ENCODE measurements at places on chromosomes 4 and X.
A peak's percentile ranks its signal among the peaks of the same experiment; 100 is the strongest.

DNA sequence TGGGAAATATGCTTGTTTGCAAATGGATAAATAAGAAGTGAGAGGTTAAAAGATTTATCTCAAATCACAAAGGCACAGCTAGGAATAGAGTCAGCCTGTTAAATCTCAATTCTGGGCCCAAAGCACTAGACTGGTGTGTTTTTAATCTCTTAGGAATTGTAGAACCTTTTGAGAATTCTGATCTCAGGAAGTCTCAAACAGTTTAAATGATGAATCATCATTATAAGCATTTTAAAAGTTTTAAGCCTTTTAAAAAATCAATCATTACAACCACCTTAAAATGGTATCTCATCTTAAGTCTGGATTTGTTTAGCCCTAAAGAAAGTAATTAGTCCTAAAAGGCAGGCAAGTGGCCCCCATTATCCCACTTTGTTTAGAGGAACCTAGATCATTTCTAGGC is 17.8 kb downstream of the DGKK start:
- no peak for DNase-seq

DNA sequence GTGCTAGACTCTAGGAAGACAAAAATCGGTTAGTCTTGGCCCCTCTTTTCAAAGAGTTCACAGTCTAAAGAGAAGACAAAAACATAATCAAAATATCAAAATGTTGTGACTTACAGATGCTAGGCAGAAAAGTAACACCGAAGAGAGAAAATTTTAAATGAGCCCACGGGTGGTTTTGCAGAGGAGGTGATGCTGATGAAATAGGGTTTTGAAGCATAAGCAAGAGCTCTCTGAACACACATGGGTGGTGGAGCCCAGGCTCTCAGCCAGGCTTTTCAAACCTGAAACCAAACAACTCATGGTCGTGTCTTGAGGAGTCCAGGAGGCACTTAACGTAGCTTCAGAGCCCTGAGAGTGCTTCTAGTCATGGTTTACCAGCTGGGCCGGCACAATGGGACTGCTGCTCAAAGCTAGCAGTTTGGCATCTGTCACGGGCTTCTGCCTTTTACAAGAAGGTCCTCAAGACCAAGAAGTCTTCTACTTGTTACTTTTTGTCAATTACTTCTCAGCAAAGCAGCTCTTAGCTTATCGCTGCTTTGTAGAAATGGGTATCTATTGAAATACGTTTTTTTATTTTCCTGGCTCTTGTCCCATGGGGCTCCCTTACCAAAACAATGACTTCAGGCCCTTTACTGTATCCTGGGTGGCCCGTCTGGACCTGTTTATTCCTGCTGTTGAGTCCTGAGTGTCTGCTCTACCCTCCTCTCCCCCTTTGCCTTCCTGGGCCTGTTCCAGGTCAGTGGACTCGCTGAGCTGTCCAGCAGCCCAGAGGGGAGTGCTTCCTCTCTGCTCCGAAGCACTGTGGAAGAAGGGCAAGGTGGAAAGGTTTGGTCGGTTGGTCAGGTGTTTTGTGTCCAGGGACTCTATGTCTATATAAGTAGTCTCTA is 69.5 kb downstream of the TNIP2 start:
- no peak for DNase-seq

- DNase-seq, result no peak
Measured at GRCh38 chr4:98710831-98711230, 52.4 kb upstream of the TSPAN5 start.

DNA sequence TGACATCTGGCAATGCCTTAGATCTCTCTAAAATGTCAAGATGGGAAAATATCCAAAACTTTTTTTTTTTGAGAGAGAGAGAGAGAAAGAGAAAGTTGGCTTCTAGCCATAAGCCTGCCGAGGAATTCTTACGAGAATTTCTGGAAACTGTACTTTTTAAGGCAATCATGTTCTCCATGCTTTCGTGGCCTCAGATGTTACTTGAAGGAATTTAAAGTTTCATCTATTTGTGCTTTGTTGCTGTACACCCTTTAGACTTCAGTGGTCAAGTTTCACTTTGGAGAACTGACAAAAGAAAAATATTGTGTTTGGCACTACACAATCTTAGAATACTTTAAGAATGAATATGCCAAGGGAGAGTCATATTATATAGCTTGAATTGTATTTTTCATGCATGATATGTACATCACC is 53.9 kb downstream of the FAT4 start:
- DNase-seq, result no peak

DNA sequence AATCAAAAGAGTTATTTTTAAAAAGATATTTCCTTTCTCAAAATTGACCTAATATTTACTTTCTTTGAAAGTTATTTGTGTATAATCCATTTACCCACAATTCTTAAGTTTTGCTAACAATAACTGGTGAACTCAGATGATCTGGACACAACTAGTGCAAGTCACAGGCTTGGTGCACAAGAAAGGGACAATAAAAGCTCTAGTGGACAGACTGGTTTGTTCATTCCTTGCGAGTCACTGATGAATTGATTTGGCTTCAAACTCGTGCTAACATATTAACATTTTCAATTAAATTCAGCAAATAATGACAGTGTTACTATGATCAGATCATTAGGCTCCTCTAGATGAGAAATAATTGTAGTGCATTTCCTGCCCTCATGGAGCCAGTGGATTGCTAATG is 169.2 kb downstream of the BMPR1B start:
- no peak for DNase-seq

- DNase-seq, result no peak
Measured at GRCh38 chr4:8362483-8362882, 78.0 kb downstream of the ACOX3 start.

GRCh38 chr4:33086331-33086925 is 2366.3 kb downstream of the PCDH7 start:
- no peak for DNase-seq

DNA sequence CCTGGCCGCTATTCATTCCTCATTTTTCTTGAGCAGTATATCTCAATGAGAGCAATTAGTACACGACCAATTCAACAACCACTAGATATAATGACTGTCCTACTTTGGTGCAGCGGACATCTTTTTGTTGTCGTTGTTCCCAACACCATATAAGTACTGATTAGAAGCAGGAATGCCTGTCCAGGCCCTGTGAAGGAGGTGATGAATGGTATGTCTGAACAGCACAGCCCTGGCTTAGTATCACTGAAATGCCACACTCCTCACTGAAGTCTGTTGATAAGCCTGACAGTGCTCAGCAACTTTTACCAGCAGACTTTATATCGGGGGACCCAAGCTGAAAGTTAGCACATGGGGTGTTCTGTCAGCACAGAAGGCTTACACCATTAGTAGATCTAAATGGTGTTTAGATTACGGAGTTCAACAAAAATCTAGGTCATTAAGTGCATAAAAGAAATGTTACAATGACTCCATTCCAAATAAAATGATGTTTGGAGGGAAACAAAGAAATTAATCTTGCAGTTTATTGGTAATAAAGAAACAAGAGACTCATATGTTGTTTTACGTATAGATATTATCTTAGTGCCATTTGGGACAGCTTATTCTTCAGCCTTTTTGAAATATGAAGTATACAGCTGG is 228.3 kb upstream of the TTC29 start:
- no peak for DNase-seq

DNA sequence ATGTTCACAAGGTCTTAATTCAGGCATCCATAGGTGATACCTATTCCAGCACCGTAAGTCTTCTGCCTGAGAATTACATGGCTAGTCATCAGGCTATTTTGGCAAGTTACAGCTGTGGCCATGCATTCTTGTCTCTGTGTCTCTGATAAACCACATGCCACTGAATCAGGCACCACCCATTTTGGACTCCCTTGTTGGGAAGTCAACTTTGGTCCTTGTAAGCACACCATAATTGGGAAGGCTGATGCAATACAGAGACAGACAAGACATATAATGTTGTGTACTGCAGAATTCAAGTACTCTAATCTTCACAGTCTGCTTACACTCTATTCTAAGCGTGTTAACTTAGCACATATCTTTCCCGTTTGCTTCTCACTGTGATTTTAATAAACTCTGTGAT is 483.7 kb upstream of the FTHL17 start:
- no peak for DNase-seq

DNA sequence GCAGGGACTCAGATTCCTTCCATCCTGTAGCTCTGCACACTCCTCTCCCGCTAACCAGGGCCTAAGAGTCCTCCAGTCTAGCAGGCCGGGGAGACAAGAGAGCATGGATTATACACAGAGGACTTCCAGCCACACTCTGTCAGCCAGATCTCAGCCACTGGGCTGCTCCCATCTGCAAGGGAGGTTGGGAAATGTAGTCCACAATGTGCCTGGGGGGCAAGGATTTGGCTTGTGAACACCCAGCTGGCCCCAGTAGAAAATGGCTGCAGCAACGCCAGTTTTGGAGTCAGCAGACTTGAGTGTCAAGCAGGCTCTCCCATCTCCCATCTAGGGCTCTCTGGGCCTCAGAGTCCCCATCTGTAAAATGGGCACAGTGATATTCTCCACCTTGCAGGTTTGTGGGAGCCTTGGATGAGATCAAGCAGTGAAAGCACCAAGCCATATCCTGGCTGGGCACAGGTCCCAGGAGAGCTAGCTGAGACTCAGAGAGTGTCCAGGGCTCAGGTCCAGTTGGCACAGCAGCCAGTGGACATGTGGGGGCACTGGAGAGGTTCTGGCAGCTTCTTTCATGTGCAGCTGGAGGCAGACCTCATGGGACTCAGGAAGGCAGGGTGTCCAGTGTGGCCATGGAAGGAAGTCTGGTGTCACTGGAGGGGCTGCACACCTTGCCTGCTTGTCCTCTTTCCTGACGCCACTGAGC is 14.6 kb downstream of the PSAPL1 start:
- DNase-seq, result no peak

DNA sequence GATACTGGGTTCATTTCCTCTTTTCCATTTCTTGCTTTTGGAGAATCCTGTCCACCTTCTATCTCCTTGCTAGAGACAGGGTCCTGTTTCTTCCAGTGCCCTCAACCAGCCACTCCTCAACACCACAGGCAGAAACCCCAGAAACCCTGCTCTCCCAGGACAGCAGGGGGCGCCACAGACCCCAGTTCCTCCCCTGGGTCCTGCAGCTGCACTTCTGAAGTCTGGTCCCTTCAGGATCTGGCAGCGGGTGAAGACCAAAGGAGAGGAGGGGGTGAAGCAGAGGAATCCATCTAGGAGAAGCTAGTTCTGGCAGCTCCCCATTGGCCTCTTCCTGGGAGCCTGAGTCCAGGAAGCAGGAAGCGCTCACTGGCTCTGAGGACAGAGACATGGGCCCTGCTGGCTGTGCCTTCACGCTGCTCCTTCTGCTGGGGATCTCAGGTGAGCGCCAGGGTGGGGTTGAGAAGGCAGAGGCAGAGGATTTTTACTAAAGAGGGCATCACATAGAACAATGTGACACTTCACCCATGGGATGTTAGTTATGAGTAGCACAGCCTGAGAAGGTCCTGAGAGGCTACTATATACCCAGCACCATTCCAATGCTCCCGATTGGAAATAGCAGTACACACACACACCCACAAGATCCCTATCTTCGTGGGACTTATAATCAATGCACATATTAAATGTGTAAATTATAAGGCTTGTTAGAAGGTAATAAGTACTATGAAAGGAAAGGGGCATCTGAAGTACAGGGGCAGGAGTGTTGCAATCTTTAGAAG is at the start of gene PRSS48:
Gene PRSS48, plus strand, starts transcription at position 375 of the 776 bp plus-strand sequence. Its CDS starts 12 bp downstream, at position 387.
- peak; percentile 58 for DNase-seq

GRCh38 chr4:184104419-184105101 is 113.1 kb downstream of the ENPP6 start:
- DNase-seq, result no peak

GRCh38 chr4:40307627-40308497 is 27.3 kb upstream of the CHRNA9 start:
- no peak for DNase-seq

DNA sequence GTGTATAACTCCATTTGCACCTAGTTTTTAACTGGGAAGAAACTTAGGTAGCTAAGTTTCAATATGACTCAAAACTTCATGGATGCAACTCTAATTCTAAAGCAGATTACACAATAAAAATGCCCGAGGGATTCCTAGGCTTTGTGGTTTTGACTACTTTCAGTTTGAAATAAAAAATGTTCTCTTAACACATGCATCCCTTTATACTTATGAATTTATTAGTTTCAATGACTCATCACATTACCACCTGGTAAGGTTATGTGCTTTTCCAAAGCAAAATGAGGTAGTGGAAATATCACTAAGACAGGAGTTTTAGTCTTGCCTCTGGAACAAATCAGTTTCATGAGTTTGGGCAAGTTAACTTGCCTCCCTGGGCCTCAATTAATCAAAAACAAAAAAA is 125.5 kb downstream of the OPHN1 start:
- no peak for DNase-seq

- DNase-seq, result no peak
Measured at GRCh38 chr4:91257721-91258120, 1046.0 kb upstream of the GRID2 start.

DNA sequence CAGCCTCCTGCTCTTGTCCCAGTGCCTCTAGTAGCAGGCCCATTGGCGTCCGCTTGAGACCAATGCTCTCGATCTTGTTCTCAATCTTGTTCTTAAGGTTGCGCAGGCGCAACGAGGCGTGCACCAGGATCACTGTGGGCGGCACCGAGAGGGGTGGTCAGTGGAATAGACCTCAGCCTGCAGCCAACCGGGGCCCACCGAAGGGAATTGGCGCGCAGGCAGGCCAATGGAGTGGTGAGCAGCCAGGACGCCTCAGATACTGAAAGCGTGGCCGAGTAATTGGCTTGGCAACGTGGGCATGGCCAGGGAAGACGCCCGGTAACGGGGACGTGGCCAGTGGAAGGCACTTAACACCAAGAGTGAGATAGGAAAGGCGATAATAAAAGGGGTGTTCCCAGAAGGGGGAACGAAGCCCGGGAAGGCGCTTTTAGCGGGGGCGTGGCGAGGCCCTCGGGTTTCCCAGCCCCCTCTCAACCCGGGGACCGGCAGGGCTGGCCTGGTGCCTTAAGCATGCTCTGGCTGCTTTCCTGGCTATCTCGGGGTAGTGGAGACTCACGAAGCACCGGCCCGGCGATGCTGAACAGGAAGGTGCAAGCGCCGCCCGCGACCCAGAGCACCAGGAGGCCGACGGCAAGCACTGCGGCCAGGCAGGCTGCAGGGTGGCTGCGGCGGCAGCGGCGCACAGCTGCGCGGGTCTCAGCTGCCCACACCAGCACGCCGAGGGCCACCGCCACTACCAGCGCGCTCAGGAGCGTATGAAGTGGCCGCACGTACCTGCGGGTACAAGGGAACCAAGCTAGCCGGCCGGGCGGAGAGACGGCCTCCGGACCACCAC is 1.7 kb downstream of the PRAF2 start:
- no peak for DNase-seq

DNA sequence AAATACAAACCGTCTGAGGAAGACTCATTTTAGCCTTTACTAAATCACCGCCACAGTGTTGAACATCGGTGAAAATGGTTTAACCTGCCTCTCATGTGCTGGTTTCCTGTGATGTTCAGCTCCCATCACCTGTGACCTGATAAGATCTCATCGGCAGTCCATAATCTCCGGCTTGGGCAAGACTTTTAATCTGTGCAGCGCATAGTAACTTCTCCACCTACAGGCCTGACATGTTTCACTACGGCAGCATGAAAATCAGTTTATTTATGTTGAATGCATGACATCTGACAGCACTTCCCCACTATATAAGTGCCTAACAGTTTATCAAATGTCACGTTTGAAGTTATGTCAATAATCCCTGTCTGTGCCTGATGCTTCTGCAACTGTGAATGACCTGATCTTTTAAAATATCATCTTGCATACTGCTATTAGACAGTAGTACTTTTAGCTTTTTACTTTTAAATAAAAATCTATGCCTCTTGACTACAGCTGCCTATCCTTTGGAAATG is 1919.8 kb upstream of the AGA start:
- no peak for DNase-seq

- DNase-seq, result no peak
Measured at GRCh38 chr4:153808175-153808574, 19.3 kb upstream of the SFRP2 start.

- no peak for DNase-seq
Measured at GRCh38 chr4:17272154-17272553, 239.7 kb downstream of the QDPR start.

- DNase-seq, result no peak
Measured at GRCh38 chr4:171954650-171955049, 141.4 kb downstream of the GALNTL6 start.

Data from iPS DF 6.9 (cell line).